Breast epithelium (tissue), 4 donors: ENCODE measurements at places on chromosomes 12 and 14. TPM values are rescaled to one million over a fixed set of nuclear protein-coding genes. Genes with fewer than 3 reads are reported as not detected.

Gene OR5AU1
- not detected for total RNA-seq

Gene KCNA1
- total RNA-seq: 0.48 TPM

Gene TNFAIP2
- total RNA-seq: 43.6 TPM

Gene LRRK2
- total RNA-seq: 30.9 TPM

GRCh38 chr12:123040106-123040505 is 59.6 kb downstream of the ARL6IP4 start:
- DNase-seq: no peak
- no peaks in the 10 kb centered on the region for H3K4me1 ChIP-seq
- no peak overlapping the region for H3K4me3 ChIP-seq
- H3K27ac ChIP-seq: no peak overlapping the region
- H3K27me3 ChIP-seq: no peaks in the 10 kb centered on the region

DNA sequence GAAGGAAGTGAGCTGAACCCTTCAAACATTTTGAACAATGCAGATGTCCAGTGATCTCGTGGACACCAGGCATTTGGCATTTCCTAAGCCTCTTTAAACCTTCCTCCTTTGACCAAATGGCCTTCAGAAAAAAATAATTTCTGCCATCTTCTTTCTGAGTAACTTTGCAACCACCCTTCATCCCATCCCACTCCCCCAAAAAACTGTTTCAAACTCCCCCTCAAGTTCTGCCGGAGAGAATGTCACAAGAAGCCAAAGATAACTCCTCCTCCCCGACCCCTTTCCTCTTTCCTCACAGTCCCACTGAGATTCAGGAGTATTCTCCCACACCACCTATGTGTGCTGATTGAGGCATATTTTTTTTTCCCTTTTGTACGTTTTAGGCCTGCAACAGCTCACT is 1.7 kb downstream of the KSR2 start:
- H3K27me3 ChIP-seq: peaks cover 15% of the 10 kb centered on the region
- no peaks in the 10 kb centered on the region for H3K4me1 ChIP-seq
- H3K4me3 ChIP-seq: no peak overlapping the region
- DNase-seq: no peak
- no peak overlapping the region for H3K27ac ChIP-seq
- H3K36me3 ChIP-seq: no peaks in the 10 kb centered on the region

DNA sequence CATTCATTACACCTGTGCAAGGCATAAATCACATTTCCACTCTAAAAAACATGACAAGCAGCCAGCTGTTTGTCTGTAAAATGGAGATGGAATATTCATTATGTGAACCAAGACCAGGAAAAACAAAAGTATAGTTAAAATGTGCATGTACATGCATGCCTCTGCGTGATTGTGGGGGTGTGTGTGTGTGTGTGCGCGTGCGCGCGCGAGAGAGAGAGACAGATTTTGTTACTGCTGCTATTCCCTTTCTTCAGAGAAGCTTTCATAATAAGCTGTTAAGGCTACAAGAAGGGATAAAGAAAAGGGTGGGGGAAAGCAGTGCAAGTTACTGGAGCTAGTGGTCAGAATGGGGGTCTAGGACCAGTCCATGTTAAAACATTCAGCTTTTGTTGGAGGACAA is 430.3 kb downstream of the NAV3 start:
- no peaks in the 10 kb centered on the region for H3K36me3 ChIP-seq
- DNase-seq: no peak
- no peak overlapping the region for H3K4me3 ChIP-seq
